Muscle of arm (tissue), 14 donors: ENCODE measurements at places on chromosomes 5 and 9. TPM values are rescaled to one million over a fixed set of nuclear protein-coding genes. Genes with fewer than 3 reads are reported as not detected.

- DNase-seq: no peak
Observed at GRCh38 chr9:90795084-90795483, 6.5 kb upstream of the SYK start.

Gene GTF2H2C
- polyA plus RNA-seq: 25.6 TPM

Gene OR13C2
- polyA plus RNA-seq: not detected

Gene ATOSB
- 11.4 TPM for polyA plus RNA-seq

Gene GABRA6
- not detected for polyA plus RNA-seq

GRCh38 chr5:76620166-76620565, 3.0 kb downstream of the F2RL2 start:
- DNase-seq: no peak
